ENCODE measurements at places on chromosomes 1 and 21.

DNA sequence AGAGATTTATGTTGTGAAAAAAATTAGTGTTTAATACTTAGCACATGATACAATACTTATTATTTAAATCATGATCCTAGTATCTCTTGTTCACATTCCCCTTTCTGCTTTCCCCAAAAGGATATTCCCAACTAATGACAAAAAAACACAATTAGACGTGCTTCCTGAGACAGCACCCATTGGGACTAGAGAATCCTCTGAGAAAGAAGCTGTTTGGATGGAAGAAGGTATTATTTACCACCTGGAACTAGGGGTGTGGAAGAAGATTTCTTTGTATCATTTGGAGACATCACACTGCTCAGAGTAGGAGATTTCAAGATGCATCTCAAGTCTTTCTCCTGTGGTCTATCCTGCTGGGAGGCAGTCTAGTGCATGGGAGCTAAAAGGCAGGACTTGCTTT, at the start of gene OR10Z1:
Gene OR10Z1, plus strand, starts transcription at position 301 of the 400 bp plus-strand sequence. CDS start 1,171 bp downstream, outside the sequence.
- DNase-seq, result no peak

DNA sequence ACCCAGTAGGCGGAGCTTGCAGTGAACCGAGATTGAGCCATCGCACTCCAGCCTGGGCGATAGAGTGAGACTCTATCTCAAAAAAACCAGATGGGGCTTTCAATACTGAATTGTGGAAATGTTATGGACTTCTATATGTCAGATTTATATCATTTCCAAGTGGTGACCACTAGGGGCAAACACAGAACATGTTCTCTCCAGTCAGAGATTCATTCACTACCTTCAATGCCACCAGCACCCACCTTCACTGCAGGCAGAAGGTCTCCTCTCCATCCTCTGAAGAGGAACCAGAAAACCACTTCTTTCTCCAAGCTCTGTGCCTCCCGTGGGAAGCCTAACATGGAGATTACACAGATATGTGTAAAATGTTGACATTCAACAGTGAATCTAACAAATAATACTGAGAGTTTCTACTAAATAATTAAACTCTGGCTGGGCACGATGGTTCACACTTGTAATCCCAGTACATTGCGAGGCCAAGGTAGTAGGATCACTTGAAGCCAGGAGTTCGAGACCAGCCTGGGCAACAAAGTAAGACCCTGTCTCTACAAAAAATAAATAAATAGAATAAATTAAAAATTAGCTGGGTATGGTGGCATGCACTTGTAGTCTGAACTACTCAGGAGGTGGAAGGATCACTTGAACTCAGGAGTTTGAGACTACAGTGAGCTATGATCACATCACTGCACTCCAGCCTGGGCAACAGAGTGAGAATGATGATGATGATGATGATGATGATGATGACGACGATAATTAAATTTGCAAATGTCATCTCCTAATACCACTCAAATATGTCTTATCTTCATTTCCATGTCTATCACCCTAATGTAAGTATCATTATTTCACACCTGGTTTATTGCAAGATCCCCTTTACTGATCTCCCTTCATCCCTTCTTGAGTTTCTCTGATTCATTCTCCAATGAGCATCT, 151.1 kb downstream of the ZNF281 start:
- DNase-seq, result peak; percentile 16

DNA sequence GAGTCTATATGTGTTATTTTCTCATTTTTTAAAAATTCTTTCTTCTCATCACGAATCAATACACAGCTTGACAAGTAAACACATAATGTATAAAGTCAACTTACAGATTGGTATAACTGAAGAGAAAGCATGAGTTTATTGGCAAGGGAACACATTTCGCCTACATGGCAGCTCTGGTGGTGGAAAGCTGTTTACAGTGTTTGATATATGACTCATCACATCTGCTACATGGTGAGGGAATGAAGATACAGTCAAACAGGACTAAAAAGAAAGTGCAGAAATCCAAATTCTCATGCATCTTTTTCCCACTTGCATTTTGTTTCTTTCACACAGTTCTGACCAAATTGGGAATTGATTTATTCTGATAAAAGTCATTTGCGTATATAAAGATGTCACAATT, 122.2 kb upstream of the ADGRL4 start:
- no peak for DNase-seq

- DNase-seq, result no peak
Observed at GRCh38 chr1:67058242-67058641, 4.3 kb upstream of the SLC35D1 start.

DNA sequence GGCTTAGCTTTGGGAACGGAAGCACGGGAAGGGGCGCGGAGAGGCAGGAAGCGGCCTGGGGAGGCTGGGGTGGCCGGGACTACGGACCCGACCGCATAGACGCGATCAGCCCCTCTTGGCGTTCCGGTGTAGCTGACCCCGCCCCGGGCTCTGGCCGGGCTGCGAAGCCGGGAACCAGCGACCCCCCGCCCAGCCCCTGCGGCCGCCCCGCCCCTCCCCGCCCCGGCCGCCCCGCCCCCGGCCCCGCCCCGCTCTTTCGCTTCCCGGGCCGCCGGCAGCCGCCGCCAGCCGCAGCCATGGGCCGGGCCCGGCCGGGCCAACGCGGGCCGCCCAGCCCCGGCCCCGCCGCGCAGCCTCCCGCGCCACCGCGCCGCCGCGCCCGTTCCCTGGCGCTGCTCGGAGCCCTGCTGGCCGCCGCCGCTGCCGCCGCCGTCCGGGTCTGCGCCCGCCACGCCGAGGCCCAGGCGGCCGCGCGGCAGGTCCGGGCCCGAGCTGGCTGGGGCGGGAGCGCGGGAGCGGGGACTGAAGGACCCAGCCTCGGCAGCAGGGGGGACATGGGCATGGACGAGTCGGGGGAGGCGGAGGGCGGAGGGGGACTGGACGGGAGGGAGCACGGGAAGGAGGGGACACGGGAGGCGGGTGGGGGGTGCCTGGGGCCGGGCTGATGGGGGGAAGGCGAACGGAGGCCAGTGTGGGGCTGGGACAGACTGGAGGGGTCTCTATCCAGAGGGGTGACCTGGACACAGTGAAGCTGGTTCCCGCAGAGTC, at the start of gene SELENON:
Gene SELENON, plus strand, starts transcription at position 259 of the 768 bp plus-strand sequence. Its CDS starts 38 bp downstream, at position 297.
- DNase-seq, result peak; percentile 47

GRCh38 chr21:33801424-33802405, 113.9 kb downstream of the ATP5PO start:
- DNase-seq, result no peak

DNA sequence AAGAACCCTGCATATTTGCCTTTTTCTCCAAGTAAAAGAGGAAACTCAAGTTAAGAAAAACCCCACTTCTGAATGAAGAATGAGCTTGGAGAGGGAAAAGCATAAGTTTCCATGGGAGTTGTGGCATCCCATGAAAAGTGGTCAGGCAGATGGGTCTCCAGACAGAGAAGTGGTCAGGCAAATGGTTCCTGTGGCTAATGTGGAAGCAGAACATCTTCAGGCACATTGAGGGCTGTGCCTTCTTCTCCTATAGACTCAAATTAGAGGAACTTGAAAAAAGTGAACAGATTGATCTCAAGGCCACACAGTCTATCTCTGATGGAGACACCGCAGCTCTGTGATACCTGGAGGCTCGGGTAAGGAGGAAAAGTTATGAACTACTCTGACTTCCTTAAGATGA, 55.7 kb upstream of the KIRREL1 start:
- no peak for DNase-seq

GRCh38 chr1:88529581-88529980, 154.5 kb upstream of the PKN2 start:
- DNase-seq, result no peak

DNA sequence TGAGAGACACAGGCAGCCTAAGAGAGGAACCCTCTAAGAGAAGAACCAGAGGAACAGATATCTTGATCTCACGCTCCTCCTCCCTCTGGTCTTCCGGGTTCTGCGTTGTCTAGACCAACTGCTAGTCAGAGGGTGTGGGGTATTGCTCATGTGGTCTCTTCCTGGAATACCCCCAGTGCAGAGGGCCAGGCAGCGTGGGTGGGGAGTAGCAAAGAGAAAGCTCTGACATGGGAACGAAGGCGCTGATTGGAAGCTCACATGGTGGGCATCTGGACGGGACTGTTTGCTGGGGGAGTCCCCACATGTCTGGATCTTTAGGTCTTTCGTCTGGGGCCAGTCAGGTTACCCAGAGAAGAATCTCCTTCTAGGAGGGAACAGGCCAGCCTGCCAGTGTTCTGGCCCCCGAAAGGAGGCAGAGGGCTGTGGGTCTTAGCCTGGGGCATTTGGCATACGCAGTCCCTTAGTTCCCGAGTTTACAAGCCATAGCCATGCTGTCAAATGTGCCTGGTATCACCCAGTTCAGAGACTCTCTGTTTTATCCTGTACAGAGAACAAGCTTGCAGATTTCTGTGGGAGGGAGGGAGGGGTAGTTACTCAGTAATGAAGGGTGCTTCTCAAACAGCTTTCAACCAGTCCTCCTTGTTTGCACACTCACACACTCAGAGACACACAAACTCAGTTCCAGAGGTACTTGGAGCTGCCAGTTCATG, 18.3 kb upstream of the IL6R start:
- peak; percentile 84 for DNase-seq

DNA sequence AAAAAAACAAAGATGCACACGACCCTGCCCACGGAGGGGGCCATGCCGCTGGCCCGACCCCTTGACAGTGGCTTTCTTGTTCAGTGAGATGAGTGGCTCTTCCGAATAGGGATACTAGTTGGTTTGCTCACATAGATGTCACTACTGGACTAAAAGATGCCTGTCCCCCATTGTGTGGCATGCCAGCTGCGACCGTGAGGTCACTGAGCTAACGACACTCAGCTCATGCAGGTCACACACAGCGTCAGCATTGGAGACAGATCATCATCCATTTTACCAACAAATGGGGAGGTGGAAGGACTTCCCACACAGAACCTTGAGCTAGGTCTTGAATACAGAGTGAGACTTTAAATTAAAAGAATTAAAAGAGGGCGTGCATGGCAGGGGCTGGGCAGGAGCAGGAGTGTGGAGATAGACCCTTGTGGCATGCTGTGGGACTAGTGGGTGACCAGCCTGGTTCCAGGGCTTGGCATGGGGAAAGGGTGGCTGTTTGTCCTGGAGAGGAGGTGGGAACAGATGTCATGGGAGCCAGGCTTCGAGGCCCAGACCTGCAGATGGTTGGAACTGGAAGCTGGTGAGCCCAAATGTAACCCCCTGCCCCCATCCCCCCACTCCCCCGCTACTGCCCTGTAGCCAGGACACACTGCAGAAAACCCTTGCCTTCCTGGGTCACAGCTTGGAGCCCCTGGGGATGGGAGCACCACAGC, 12.4 kb downstream of the SLC1A7 start:
- no peak for DNase-seq

DNA sequence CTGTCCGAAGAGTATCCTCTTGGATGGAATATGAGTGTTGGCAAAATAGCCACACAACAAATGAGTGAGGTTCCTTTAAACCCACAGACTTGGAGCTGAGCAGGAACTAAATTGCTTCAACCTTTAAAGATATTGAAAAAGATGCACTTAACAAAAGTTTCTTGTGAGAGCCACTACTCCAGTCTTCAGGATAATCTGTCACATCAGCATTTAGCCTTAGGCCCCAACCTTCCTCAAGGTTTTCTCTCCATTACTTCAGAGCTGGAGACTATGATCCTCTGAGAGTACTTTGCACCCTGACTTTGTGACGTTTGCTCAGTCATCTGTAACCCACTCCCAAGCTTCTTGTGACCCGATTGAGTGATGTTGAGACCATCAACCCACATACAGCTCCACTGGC, 212.8 kb downstream of the LRRC40 start:
- DNase-seq, result no peak

- DNase-seq, result no peak
Observed at GRCh38 chr1:156707417-156708217, 2.2 kb upstream of the CRABP2 start.
